ENCODE measurements at places on chromosomes 12 and 14.

- DNase-seq = no peak
These were observed 5.5 kb downstream of the CEBPE start for GRCh38 chr14:23113431-23114119.

DNA sequence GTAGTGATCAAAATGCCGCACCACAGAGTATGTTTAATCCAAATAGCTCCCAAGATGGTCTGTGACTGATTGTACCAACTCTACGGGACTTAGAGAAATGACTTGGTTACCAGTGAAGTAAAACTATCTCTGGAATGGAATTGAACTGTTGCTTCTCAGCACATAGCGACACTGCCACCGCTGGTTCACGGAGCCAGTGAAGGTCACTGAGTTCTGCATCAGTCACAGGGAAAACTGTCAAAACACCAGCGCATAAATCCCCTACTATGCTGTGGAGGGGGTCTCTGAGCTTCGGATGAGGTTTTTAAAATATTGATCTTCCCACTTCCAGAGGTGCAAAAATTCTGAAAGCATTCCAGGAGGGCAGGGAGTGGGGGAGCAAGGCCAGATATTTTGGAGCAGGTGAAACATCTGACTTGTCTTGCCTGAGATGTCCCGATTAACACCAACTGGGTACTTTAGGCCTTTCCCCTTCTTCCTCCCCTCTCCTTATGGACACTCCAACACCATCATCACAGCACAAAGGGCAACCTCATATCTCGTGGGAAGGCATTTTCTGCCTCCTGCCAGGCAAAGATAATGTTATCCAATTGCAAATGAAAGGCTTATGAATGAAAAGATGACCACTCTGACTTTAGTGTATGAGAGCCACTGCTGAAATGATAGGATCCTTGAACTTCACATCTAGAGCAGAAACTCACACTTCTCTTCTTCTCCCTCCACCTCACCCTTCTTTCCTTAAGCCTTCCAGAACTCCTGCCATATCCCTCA lies 2.0 kb upstream of the PLXNC1 start:
- DNase-seq = no peak

- no peak for DNase-seq
These were observed 153.6 kb upstream of the ARID2 start for GRCh38 chr12:45575823-45576475.

DNA sequence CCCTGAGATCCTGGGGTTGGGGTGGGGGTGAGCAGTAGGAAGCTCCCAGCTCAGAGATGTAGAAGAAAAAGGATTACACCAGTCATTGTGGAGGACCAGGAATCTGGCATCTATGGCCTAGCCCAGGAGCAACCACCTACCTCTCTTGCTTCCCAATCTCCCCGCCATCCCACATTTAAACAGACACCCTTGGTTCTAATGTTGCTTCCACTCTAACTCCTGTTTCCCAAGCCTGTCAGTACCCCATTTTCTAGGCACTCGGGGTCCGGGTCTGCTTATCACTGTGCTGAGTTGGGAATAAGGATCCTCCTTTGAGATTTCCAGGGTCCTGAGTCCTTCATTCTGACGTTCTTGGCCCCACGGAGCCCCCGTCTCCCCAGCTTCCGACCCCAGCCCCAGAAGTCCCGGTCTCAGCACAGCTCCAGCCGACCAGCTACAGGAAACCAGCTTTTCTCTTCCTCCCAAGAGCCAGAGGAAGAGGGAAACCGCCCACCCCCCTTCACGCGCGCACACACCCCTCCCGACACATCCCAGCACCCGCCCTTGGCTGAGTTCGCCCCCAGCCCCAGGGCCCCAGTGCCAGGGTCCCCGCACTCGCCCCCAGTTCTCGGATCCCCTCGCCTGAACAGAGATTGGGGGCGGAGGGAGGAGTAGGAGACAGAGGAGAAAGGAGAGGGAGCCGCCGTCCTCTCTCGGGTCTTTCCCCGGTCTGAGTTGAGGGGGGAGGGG lies 1.2 kb downstream of the ITGA5 start:
- DNase-seq = no peak

DNA sequence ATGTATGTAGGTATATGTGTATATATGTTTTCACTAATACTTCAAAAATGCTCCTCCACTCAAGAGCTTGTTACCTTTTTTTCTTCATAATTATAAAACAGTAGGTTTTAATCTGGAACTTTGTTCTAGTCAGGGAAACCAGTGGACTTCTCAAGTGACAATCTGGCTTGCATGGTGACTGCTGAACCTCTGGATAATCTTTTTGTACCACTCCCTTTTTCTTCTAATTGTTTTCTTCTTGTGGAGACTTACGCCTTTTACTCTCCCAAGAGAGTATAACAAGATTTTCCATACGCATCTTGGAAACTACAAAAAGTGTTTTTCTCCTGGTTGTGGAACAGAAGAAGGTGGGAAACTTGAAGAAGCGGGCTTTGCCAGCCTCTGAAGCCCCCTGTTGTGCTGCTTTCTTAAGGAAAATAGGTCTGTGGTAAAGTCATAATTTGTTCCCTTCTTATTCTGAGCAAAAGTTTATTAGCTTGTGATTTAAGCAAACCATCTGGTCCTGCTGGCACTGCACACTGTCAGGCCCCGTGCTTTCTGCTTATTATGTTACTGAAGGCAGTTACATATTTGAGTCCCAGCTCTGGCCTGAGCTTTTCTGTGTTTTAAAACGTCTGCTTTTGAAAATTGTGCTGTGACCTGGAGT lies 291.8 kb downstream of the ERC1 start:
- DNase-seq = no peak

DNA sequence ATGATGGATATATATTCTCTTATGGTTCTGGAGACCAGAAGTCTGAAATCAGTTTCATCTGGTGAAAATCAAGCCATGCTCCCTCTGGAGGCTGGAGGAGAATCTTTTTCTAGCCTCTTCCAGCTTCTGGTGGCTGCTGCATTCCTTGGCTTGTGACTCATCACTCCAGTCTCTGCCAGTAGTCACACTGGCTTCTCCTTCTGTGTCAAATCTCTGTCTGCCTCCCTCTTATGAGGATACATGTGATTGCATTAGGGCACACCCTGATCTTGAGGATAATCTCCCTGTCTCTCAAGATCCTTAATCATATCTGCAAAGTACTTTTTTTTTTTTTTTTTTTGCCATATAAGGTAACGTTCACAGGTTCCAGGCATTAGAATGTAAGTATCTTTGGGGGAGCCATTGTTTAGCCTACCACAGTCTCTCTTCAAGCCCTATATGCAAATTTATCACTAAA lies 17.7 kb downstream of the DNAL1 start:
- DNase-seq = no peak

- DNase-seq = no peak
These were observed 296.4 kb downstream of the DPF3 start for GRCh38 chr14:72597252-72598233.

GRCh38 chr12:53414756-53415417 lies 8.8 kb upstream of the AMHR2 start:
- no peak for DNase-seq

GRCh38 chr12:71045781-71046180 lies 112.0 kb downstream of the TSPAN8 start:
- DNase-seq = no peak

DNA sequence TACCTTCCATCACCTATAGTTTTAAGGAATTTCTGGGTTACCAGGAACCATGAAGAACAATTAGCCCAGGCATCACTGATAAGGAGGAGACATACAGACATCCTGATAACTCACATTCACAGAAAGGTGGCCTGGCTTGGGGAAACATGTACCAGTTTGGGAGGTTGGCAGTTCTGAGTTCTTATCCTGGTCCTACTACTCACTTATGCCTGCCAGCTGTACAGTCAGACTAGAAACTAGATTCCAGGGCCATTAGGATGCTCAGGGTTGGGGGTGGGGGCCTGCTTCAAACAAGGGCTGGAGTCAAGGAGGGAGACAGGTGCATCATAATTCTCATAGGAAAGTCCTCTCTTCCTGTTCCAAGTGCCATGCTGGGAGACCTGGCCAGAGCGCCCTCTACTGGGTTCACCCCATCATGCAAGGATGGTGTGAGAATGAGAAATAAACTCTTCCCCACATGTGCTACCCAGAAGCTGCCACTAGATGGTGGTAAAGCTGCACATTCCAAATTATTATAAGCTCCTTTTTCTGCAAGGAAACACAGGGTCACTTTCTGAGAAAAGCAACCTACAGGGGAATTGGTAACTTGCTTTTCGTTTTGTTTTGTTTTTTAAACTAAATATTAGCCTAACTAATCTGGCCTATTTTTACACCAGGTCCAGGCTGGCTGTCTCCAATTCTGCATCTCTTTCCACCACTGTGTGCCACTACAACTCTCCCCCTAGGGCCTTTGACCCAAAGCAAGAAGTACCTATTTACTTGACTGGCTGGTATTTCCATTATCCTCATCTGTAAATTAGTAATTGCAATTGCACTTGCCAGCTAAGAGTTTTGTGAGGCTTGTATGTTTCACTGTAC lies 14.5 kb downstream of the OAS2 start:
- peak; percentile 67 for DNase-seq

DNA sequence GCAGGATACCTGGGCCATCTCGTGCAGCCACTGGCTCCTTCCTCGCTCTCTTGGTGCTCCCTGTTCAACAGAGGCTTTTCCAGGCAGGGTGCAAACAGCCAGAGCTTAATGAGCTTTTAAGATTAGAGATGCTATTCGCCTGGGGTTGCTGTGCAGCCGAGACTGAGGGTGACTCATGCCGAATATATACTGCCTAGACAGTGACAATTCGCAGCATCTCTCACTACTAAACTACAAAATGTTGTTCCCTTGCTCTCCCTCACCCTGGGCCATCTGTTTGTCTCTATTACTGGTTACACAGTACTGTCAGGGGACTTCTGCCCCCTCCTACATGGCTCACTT lies 26.0 kb upstream of the TESC start:
- DNase-seq = no peak

DNA sequence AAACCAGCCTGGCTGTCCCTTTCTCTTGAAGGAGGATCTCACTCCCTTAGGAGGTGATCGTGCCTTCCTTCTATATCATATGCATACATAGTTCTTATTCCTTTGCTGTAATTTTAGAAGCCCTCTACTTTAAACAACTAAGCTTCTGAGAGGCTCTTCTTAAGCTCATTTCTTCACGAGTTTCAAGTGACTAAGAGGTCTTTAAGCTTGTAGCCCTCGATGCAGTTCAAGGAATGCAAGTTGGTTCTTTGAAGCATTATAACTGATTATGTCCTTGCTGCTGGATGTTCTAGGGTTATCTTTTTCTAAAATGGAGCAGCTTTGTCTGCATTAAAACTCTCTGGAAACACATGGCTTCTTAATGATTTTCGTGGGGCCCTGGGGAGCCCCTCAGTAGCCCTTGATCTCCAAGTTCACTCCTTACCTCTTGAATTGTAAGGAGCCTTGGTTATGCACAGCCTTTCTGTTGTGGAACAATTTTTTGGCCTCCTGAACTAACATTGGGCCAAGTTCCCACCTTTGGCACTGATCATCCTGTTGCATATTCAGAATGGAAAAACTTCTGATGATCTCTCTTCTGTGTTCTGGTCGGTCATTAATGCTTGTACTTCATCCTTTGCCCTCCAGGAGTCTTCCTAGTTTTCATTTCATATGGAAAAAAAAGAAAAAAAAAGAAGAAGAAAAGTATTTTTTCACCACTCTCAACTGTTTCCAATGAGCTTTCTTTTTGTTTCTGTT lies 12.6 kb downstream of the RASSF8 start:
- no peak for DNase-seq

- no peak for DNase-seq
These were observed 88.4 kb downstream of the BBS10 start for GRCh38 chr12:76259660-76260389.

GRCh38 chr14:59811815-59812214 lies 58.8 kb downstream of the RTN1 start:
- DNase-seq = no peak

- DNase-seq = no peak
These were observed 38.3 kb upstream of the TCL1B start for GRCh38 chr14:95647926-95648325.

- DNase-seq = no peak
These were observed 8.5 kb downstream of the CTDSP2 start for GRCh38 chr12:57837864-57838562.

GRCh38 chr14:33793398-33794110 lies 157.3 kb downstream of the EGLN3 start:
- no peak for DNase-seq

- no peak for DNase-seq
These were observed at the start of gene C14orf180 for GRCh38 chr14:104579507-104579906. C14orf180 (plus strand) TSS chr14:104579764; CDS start chr14:104586431, 6,667 bp downstream.

- no peak for DNase-seq
These were observed 8.4 kb downstream of the ADCY6 start for GRCh38 chr12:48780381-48781025.

DNA sequence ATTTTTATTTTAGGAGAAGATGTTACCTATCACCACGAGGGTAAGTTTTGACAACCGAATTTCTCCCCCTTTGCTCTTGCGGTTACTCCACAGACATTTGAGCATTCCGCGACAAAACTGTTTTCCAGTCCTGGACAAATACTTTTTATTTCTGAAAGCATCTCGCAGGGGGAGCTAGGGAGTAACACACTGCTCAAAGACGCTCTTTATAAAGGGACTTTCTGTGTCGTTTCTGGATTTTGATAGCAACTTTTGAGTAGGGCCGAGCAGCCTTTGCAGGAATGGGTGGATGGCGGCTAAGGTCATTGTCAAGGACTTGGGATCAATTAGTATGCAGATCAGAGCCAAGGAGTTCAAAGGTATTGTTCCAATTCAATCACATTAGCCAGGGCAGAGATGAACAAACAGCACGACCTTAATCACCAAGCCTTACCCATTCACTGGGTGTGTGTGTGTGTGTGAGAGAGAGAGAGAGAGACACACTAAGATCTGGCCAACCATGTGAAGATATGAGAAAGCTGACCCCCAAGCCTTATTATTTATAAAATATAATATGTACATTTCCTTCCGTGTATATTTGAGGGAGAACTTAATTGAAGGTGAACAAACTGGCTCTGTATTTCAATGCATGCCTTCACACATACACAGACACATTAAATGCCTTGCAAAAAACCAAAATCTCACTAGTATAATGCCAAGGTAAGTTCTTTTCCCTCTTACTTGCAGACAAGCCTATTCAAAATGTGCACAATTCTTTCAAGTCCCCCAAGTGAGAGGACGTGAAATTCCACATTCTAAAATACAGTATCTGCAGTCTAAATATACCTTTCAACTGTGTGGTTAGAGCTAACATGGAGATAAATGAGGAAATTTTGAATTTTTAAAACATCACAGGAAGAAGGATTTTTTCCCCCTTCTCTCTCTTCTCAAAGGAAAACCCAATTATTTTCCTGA lies 613.8 kb downstream of the VRK1 start:
- no peak for DNase-seq

GRCh38 chr12:80016684-80017083 lies 81.8 kb upstream of the PPP1R12A start:
- no peak for DNase-seq

- no peak for DNase-seq
These were observed 633 bp upstream of the RNU4-2 start for GRCh38 chr12:120292411-120292660.

DNA sequence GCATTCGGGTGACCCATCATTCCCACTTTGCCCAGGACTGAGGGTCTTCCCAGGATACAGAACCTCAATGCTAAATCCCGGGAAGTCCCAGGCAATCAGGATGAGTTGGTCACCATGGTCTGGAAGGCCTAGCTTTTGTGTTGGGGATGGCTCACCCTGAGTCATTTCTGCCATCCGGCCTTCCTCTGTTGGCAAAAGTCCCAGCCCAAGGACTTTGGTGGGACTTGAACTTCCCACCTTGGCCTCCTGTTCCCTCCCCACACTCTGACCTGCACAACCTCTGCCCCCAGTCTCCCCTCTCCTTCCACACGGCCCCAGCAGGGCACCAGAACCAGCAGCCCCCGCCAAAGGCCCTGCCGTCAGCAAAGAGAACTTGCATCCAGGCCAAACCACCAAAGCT lies 24.6 kb upstream of the NCOR2 start:
- no peak for DNase-seq

GRCh38 chr12:112169161-112169872 lies 44.0 kb downstream of the TRAFD1 start:
- no peak for DNase-seq

All from activated naive CD4-positive, alpha-beta T cell treated with anti-CD3 and anti-CD28 coated beads, Interleukin-2, amount 50 U/mL, for 16 hours (primary cell).